ENCODE measurements at places on chromosomes 4 and X.

DNA sequence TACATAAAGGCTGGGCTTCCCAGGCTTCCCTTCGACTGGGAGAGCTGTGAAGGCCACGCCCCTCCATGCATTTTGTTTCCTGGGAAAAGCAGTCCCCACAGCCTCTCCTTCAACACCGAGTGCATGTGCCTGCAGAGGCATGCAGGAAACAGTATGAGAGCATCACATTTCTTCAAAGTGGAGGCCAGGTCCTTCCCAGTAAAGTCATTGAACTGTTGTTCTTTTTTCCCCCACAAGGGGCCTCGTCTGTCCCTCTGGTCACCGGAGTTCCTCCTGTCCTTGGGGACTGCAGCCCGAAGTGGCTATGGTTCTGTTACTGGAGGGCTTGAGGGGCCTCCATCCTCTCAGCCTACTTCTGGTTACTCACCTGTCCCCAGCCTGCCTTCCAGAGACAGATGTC is 56.0 kb downstream of the RAI2 start:
- no peak for DNase-seq

DNA sequence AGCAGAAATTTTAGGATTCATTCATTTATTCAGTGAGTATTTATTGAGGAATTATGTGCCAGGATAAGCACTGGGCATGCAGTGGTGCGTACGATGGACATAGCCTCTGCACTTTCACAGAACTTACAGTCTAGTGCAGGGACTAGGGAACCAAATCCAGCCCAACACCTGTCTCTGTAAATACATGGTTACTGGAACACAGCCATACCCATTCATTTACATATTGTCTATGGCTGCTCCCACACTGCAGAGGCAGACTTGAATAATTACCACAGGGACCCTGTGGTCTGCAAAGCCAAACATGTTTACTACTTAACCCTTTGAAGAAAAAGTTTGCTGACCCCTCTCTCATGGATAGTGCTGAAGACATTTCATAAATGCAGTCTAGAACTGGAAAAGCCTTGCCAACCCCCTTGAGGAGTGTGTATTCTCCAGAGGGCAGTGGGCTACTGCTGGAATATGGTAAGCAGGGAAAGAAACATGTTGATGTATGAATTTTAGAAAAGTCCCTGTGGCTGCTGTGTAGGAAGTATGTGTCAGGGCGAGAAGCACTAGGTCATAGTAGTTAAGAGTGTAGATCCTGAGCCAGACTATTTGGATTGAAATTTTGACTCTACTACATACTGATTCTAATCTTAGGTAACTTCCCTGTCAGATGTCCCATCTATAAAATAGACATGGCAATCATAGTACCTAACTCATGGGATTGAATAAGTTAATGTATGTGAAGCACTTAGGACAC is 75.5 kb downstream of the GALNT7 start:
- no peak for DNase-seq

DNA sequence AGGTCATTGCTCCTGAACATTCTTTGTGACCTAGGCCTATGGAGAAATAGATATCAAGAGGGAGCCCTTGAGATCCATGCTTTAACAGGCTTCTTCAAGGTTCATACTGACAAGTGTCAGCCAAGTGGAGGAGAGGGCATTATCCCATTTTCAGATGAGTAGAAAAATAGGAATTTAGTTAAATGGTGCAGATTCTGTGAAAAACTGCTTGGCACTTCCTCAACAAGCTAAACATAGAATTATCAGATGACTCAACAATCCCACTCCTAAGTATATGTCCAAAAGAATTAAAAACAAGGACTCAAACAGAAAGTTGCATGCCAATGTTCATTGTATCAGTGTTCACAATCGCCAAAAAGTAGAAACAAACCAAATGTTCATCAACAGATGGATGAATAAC is 43.8 kb upstream of the KCNIP4 start:
- no peak for DNase-seq

DNA sequence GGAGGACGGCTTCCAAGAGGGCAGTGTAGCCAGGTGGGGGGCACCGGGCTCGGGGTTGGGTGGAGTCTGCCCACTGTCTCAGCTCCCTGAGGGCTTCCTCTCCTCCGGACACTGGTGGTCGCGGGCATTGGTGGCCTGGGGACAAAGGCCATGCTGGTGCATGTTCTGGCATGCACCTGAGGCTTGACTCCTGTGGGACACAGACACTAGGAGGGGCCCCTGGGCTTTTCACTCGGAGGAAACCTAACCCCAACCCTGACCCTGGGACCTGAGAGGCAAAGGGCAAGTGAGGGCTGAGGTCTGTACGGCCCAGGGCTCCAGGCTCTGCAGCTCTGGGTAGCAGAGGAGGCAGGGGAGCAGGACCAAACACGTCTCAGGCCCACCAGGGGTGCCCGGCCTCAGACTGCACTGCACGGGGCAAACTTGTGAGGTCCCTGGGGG is 22.3 kb upstream of the FGFR3 start:
- DNase-seq: no peak

DNA sequence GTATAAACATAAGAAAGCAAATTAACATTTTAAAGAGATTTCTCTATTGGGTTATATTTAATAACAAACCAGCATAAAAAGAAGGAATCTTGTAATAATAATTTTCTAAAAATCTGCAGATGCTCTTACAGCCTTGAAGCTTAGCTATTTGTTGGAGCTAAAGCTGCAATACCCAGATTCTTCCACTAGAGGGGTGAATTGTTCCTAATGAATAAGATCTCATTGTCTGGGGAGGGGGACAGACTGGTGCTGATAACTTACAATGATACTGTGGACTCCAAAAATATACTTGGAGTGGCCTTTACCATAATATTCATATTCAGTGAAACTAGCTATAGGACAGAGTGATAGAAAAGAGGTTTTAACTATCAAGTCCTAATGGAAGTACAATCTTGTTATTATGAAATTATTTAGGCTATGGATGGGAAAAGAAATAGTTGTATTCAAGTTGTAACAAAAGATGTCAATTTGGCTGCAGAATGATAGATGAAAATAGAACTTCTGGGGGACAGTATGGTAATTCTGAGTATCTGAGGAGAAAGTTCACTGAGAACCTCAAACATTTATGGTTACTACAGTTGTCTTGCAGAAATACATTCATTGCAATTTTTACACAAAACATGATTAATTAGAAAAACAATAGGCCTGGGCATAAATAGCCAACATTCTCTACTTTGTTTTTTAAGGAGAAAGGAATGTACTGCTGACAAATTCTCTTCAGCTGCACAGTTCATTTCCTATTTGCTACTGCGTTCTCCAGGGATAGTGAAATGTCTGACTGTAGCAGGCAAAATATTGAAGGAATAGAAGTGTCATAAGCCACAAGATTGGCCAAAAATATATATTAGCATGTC is 443.3 kb downstream of the GBA3 start:
- no peak for DNase-seq

GRCh38 chrX:77527233-77528001 is 80.2 kb downstream of the FGF16 start:
- no peak for DNase-seq

GRCh38 chrX:22748093-22748999 is 251.4 kb upstream of the DDX53 start:
- peak; percentile 34 for DNase-seq

DNA sequence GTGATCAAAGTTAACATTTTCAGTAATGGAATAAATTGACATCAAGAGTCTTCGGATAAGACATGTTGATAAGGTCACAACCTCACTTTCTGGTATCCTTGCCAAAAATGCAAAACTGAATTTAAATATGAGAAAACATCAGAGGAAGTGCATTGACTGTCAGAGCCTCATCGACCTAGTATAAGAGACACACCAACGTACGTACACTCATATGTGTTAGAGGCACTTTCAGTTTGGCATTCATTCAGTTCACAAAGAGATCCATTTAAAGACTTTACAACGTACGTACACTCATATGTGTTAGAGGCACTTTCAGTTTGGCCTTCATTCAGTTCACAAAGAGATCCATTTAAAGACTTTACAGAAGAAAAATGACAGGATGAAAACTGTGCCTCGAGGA is 280.3 kb downstream of the INPP4B start:
- no peak for DNase-seq

DNA sequence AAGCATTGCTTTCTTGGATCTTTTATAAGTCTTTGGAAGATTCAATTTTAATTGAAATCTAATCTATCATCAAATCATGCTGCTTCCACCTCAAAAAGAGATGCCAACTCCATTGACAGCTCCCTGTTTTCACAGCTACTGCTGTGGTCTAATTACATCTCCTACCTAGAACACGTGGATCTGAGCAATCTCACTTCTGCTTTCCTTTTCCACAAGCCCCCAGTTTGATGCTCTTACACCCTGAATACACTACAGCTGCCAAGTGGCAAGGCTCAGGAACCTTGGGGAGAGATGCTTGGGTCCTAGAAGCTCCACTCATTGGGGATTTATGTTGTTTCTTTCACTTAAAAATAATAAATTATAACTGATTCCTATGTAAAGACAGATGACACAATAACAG is 172.0 kb downstream of the CFAP299 start:
- DNase-seq: no peak

GRCh38 chrX:48558271-48558670 is 16.0 kb upstream of the RBM3 start:
- DNase-seq: no peak

DNA sequence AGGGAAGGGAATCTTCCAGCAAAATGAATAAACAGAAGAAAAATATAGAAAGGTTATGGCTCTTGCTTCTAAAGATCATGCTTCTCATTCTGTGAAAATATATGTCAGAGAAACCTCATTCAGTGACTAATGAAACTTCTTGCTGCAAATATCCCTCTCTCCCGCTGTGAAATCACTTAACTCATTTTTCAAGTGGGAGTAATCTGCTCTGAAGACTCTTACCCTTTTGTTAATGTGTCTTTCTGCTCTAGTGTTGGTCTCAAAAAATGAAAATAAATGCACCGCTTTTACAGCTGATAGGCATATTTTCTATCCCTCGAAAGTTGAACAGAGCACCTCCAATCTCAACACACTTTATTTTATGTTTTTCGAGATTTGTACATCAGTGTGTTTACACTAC is 252.3 kb downstream of the NLGN4X start:
- no peak for DNase-seq

- DNase-seq: no peak
These were observed 343.1 kb upstream of the FAM241A start for GRCh38 chr4:111802191-111802590.

GRCh38 chrX:125953814-125954213 is 212.3 kb downstream of the DCAF12L2 start:
- DNase-seq: no peak

DNA sequence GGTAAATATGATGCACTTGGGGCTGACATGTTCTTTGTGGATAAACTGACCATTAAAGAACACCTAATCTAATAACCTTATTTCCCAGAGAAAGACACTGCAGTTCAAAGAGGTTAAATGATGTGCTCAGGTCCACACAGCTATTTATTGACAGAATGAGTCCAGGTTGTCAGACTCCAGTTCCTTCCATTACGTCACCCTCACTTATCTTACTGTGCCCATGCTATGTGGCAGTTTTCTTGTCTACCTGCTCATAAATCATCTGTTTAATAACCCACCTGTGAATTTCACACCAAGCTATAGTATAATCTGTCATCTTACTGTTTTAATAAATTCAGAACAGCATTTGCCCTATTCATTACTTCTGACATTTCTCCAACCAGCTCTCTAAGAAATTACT is 36.7 kb downstream of the QRFPR start:
- DNase-seq: no peak

GRCh38 chr4:91076147-91076546 is 949.0 kb downstream of the CCSER1 start:
- DNase-seq: no peak

DNA sequence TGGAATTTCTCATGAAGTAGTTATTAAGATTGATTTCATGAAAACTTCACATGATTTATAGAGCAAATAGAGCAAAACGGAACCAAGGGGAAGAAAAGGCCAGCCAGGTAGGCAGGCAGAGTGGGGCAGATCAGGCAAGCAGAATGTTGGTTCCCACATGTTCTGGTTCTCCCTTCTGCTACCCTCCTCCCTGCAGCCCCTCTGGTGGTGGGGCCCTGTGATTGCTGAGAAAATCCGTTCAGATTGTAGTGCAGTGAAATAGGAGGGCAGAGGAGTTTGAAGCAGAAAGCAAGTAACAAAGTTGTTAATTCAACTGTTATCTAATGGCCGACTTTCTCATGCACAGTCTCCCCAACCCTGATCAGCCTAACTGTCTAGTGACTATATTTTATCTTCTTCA is 185.3 kb downstream of the MID1IP1 start:
- no peak for DNase-seq

DNA sequence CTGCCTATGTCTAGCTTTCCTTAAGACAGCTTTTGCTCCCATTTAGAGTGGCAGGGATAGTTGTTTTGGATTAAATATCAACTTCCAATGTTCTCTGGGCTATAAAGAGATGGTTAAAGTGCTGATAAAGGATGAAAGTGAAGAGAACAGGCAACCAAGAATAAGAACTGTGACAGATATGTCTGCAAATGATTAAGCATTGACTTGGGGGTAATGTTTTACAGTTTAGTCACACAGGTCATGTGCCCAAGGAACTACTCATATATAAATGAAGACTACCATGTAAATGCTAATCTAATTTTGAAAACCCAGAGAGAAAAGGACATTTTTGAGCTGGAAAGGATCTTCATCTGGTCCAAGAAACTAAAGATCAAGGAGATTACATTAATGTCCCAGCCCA is 42.1 kb downstream of the RBMX2 start:
- DNase-seq: no peak

DNA sequence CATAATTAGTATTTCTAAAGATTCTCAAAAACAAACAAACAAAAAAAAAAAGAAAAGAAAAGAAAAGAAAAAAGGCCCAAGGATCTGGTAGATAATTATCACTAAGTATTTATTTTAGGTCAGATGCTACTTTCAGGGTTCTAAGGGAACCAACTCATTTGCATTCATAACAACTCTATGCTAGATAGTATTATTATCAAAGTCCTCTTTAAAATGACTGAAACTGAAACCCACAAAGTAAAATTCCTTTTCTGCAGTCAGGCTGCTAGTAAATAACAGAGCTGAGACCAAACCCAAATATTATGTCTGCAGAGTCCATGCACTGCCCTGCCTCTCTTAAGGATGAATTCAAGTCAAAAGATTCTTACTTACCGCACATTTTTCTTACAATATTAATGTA is 38.3 kb upstream of the MAPK10 start:
- DNase-seq: no peak

DNA sequence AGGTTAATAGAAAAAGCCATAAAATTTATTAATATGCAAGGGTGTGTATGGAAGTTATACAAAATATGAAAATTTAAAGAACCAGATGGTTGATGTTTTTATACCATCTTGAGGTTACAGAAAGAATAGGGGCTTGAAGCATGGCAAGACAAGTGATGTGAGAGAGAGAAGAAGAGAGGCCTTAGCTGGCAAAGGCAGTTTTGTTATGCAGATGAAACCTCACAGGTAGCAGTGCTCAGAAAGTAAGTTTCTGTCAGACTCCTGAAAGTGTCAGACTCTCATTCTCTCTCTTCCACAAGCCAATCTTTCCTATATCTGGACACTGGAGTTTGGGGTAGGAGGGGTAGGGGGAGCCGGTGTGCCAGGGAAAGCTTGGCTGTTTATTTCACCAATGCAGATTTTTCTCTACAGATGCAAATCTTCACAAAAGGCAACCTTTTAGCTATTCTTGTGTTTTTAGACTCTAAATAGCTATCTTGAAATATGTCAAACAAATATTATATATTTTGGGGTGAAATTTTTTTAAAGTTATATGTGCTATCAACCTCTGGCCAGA is 124.5 kb downstream of the CFAP299 start:
- no peak for DNase-seq
